Hematopoietic multipotent progenitor cell treated with erythropoietin and hydrocortisone succinate and interleukin-3 and kit ligand, for 15 days (in vitro differentiated cells): ENCODE measurements at places on chromosomes 3 and 15.

DNA sequence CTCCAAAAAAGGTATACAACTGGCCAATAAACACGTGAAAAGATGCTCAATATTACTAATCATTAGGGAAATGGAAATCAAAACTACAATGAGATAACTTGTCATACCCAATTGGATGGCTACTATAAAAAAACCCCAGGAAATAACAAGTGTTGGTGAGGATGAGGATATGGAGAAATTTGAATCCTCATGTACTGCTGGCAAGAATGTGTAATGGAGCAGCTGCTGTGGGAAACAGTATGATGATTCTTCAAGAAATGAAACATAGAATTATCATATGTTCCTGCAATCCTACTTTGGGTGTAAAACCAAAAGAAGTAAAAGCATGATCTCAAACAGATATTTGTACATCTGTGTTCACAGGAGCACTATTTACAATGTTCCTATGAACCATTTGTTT, 67.4 kb downstream of the RPLP1 start:
- DNase-seq: no peak

GRCh38 chr3:8647137-8647985, 2.8 kb upstream of the SSUH2 start:
- DNase-seq: no peak

DNA sequence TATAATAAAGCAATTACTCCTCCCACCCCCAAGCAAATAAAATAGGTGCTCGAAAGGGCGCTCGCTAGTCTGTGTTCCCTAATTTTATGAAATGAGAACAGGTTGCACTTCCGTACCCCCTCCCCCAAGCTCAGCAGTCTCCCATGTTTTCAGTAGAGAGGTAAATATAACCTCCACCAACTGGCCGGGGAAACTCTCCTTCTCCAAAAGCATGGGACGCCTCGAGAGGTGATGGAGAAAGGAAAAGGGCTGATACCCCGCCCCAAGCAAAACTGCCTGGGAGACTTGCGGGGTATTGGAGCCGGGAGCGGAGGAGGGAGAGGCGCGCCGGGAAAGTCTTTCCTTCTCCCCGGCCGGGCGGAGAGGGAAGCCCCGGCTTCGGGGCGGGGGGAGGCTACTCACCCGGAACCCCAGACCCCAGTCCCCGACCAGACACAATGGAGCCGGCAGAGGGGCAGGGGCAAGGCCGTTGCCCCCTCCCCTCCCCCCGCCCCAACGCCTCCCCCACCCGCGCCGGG, 605 bp downstream of the DCUN1D1 start:
- DNase-seq: peak; percentile 52

DNA sequence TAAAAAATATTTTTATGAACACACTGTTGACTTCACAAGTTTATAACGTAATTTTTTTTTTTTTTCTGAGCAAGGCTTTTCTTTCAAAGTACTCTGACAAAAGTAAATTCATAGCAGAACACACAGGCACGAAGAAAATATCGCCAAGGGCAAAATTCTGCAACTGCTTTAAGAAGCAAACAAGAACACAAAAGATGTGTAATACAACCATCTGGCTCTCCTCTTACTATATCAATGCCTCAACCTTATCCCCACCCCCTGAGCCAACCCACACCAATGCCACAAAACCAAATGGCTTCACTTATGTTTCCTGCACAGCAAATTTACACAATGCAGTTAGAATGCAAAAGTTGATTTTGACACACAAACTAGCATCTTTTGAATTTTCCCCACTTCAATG, 274.2 kb downstream of the FOXP1 start:
- DNase-seq: no peak

DNA sequence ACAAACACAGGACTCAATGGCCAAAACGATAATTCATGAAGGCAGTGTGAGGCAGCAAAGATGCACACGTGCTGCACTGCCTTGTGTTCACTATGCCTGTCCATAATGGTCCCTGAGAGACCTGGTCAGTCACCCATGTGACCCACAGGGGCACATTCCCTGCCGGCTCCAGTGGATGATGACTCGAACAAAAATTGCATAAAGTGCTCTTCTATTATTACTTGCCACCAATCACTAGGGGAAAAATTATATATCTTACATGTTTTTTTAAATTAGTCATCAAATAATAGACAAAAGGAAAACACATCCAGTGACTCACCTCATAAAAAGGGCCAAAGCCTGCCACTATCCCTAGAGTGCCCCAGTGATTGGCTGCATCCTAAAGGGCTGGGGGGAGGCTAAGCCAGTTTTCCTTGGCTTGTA, 47.5 kb downstream of the UBP1 start:
- DNase-seq: no peak

DNA sequence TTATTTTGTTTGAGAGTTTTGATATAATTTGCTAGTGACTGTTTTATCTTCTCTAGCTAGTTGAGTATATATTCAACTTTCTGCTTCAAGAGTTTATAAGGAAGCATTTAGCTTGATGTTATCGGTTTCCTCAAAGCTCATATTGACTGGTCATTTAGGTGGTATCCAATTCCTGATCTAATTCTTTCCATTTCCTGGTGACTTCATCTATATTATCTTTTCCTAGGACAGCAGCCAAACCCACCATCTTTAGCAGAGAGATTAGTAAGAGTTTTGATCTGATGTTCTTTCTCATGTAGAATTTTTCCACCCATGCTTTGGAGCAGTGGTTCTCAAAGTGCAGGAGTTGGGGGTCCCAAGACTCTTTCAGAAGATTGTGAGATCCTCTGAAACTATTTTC, 148.6 kb upstream of the STT3B start:
- DNase-seq: no peak

GRCh38 chr15:32898414-32898813, 180.6 kb downstream of the GREM1 start:
- no peak for DNase-seq

DNA sequence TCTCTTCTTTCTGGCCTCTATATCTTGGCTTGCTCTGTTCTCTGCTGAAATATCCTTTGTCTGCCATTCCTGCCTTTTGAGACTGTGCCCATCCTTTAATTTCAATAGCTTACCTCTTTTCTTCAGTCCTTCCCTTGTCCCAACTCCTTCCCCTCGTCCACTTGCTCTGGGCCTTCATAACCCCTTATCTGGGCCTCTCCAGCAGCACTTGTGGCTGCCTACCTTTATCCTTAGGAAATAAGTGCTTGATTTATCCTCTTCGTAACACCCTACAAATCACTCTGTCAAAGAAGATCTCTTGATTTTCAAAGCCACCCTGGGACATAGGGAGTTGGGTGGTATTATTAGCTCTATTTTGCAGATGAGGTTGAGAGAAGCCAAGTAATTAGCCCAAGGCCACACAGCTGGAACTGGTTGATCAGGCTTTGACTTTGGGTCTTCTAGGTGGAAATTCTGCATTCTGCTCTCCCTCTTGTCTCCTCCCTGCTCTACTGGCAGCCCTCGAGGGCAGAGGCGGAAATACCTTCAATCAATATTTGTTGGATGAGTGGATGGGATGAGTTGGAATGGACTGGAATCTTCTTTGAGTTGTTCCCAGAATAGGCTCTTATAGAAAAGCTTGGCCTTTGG, 84.0 kb upstream of the TLE3 start:
- no peak for DNase-seq

DNA sequence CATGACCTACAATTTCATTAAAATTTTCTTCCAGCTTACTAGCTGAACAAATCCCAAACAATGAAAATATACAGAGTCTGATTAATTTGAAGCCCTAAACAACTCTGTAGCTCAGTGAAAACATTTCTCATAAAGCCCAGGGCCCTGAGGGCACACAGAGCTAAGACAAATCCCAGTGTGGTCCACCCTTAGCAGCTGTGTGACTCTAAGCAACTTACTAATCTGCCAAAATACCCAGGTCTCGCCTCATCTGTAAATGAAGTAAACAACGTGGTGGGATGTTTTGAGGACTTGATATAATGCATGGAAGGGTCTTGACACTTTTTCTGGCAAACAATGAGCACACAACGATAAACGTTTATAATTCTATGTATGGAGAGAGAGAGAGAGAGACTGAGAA, 158.4 kb downstream of the FHIT start:
- DNase-seq: no peak

GRCh38 chr3:196931157-196931556, 11.2 kb downstream of the NCBP2 start:
- no peak for DNase-seq
